NCI-H446 (cell line): ENCODE measurements at places on chromosomes 11 and 22.

- no peak for DNase-seq
Measured at GRCh38 chr11:55806248-55806647, 4.9 kb upstream of the OR5L1 start.

DNA sequence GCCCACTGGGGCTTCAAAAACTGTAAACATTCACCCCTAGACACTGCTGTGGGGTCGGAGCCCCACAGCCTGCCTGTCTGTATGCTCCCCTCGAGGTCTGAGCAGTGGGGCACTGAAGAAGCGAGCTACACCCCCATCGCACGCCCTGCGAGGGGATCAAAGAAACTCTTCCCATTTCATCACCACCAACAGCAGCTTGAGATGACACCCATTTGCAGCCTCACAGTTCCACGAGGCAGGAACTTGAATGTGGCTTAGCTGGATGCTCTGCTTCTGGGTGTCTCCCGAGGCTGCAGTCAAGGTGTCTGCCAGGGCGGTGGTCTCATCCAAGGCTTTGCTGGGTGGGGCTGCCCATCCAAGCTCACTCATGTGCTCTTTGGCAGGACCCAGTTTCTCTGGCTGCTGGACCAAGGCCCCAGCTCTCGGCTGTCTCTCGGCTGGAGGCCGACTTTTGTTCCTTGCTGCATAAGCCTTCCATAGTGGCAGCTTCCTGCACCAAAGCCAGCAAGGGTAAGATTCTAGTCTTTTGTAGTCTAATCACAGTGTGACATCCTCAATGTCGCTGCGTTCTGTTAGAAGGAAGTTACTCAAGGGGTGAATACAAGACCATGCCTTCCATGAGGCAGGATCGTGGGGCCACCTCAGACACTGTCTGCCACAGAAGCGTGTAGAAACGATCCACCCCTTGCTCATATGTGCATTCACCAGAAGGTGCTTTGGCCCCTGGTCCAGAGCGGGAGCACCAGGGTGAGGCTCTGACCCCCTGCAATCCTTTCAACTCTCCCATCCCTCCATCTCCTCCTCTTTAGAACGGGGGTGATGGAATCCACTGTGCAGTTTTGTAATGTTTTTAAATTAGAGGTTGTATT lies 46.2 kb upstream of the SEPTIN5 start:
- no peak for DNase-seq

GRCh38 chr11:15073361-15074205 lies at the start of gene CALCB:
Gene CALCB, plus strand, starts transcription at chr11:15073593. Its CDS starts 1,126 bp downstream, at chr11:15074719.
- DNase-seq = no peak

- no peak for DNase-seq
Measured at GRCh38 chr11:7903940-7904339, 27.1 kb downstream of the OR10A6 start.

DNA sequence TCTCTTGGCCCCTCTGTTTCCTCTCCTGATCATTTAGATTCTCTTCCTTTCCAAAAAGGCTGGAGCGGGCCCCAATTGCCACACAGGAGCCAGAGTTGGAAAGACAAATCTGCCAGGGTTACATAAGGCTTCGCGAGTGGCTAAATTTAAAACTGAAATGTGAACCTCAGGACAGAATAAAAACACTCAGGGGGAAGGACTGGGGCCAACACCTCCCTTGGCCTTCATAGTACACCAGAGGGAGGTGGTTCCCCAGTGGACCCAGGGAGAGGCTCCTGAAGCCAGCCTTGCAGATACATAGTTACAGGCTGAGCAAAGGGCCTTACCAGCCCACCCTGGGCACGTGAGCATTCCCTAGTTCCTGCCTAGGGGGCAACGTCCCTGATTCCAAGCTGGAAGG lies 150.1 kb downstream of the MN1 start:
- no peak for DNase-seq

DNA sequence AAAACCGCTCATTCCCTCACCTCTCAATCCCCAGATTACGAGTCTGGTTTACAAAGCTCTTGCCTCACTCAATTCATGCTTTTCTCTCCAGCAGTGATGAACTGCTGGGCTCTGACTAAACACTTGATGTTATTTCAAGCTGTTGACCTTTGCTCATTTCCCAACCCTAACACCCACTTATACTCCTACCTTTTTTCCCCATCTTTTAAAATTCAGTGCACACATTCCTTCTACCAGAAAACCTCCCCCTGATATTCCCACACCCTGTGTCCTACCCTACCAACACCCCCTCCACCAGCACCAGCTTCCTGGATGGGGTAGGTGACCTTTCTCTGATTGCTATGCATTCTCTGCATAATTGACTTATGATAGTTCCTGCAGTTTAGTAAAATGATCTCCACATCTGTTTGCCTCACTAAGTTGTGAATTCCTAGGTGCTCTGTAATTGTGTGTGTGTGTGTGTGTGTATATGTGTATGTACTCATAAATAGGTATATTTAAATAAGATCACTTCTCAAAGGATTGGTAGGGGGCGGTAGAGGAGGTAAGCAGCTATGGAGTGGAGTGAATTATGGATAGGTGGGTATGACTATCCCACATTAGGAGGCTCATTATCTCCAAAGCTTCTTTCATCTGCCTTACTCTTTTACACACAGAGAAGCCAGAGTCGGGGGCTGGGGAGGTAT lies 842 bp downstream of the HEPACAM start:
- DNase-seq = no peak

DNA sequence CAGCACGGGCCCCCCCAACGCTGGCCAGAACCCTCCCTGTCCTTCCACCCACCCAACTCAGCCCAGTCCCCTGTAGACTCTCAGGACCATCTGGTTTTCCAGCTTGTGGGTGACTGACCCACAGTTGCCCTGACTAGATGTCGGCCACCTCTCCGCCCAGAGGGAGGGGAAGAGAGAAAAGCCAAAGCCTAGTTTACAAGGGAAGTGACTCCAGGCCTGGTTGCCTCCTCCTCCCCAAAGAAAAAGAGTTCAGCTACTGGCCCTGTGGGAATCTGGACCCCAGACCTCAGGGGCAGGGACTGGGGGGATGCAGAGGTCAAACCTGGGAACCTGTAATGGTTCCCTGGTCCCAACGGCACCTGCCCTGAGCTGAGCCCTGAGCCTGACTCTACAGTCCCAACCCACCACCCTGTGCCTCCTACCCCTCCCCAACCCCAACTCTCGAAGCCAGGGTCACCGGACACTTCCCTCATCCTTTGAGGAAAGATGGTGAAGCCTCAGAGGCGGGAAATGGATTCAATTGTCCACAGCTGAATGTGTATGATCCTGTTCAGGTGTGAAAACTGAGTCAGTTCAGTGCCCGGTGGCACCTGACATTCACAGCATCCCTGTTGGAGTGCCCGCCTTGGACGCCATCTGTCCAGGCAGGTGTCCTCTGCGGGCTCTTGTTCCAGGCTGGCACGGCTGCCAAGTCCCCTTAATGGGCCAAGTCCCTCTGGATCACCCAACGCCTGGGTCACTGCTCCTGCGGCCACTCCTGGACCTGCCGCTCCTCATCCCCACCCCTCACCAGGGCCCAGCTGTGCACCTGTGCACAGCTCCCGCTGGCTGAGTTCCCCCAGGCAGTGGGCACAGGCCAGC lies 21.0 kb upstream of the WNT7B start:
- DNase-seq = no peak

GRCh38 chr11:10640308-10640707 lies 53.2 kb downstream of the IRAG1 start:
- DNase-seq = no peak

DNA sequence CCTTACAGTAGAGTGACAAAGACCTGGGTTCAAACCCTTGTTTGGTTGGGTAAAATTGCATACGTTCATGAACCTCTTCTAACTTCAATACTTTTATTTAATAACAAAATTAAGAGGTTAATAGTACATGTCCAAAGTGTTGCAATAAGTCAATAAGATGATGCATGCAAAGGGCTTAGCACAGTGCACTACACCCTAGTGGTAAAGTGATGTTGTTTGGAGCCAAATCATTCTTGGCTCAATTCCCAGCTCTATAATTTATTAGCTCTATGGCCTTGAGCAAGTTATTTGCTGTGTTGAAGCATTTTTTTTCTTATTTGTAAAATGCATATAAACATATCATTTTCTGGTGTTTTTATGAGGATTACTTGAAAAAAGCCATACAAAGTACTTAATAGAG lies 945.3 kb downstream of the LRRC4C start:
- peak; percentile 27 for DNase-seq

- no peak for DNase-seq
Measured at GRCh38 chr22:30290342-30291057, 1.2 kb upstream of the CASTOR1 start.

- no peak for DNase-seq
Measured at GRCh38 chr11:113023228-113023627, 62.0 kb downstream of the NCAM1 start.

DNA sequence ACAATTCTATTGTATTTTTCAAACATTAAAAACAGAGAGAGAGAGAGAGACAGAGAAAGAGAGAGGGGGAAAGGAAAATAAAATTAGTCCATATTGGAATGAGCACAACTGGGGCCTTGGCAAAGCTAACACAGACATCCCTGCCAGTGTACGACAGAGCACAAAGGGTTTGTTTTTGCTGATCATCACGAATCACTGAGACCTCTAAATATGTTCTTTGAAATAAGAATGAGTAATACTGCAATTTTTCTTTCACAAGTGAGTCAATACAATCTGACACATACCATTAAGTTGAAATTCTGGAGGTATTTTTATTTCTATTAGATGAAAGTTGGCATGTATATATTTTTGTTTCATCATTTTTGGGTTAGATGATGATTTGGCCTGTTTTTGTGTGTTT lies 27.0 kb upstream of the LRRC4C start:
- no peak for DNase-seq

DNA sequence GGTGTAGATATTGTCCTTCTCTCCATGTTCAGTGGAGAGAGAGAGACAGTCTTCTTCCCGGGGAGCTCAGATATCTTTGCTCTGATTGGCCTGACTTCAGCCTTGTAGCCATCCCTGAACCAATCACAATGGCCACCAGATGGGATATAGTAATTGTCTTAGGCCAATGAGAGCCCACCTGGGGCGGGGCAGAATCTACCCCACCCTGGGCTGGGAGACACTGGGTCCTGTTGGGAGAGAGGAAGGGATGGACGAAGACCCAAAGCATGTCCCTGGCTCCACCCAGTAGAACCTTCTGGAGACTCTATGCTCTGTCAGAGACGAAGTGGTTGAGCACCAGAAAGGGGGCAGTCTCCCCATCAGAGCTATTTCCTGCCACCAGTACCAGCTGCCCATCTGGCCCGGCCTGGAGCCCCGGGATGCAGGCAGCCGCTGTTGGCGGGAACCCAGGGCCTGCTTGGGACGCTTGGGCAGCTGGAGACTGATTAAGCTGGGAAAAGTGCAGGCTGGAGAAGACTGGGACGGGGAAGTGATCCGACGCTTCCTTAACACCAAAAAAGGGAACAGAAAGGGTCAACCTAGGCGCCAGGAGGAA lies 31.6 kb upstream of the CBX7 start:
- peak; percentile 70 for DNase-seq

DNA sequence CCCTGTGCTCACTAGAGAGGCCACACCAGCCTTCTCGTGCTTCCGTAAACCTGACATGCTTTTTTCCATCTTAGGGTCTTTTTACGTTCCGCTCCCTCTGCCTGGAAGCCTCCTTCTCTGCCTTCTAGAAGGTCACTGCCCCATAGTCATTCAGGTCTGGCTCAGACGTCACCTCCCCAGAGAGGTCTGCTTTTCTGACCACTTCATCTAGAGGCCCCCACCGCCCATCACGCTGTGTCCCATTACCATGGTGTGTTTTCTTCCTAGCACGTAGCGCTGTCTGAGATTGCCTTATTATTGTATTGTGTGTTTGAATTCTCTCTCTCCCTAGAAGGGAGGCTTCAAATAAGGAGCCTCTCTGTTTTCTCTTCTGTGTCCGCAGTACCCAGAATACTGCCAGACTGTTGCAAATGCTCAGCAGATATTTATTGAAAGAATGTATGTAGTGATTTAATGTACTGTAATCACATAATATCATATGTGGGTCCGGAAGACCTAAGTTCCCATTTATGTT lies 10.0 kb downstream of the TAB1 start:
- DNase-seq = no peak

DNA sequence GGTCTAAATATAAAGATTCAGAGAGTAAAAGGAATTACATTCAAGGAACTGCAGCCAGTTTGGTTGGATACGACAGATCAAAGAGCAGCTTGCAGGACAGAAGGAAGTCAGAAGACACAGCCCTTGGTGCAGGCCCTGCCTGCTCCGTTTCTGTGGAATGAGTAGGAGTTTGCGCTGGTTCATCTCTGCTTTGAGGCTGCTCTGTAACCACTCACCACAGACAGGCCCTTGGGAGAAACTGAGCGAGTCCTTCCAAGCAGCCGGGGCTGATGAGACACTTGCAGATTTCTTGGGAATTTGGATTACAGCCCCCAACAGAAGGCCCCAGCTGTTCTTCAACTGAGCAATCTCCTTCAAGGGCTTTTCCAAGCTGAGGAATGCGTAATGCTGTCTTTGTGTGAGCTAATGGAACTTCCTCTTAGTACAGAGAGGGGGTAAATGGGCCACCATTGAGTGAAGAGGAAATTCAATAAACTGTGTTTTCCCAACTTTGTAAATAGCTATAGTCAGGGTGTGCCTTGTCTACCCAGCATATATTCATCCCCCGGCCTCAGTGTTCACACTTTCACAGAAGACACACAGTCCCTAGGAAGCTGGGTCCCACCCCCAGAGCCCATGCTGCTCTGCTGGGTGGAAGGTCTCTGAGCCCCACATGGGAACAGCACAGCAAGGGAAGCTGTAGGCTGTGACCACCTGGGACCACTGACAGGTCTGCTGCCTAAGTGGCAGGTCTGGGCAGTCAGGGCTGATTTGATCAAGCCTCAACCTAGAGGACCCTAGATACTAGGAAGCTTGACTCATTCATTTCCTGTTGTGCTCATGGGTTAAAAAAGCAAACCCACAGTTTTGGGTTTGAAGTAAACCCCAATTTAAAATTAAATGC lies 16.6 kb downstream of the IL10RA start:
- DNase-seq = no peak

- no peak for DNase-seq
Measured at GRCh38 chr11:118074785-118075184, 2.1 kb upstream of the TMPRSS4 start.

DNA sequence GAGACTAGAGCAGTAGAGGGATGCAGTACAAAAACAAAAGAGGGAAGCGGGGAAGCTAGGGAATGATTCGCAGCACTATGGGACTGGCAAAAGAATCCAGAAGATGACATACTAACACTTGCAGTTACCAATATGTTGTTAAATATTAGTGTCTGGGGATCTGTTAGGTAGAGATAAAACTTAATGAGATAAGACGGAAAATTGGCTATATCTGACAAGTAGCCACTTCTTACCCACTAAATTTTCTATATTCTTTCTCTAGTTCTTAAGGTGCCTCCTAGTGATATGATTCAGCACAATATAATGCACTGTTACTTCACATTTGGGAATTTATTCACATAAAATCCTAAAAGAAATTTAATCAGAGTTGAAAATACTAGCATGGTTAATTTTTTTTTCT lies 30.8 kb downstream of the CCDC90B start:
- DNase-seq = no peak

- no peak for DNase-seq
Measured at GRCh38 chr11:96885405-96885804, 495.6 kb downstream of the JRKL start.
